ENCODE measurements at places on chromosomes 11 and 22. TPM values are rescaled to one million over a fixed set of nuclear protein-coding genes. Genes with fewer than 3 reads are reported as not detected.

GRCh38 chr11:13680501-13681264 lies 12.2 kb downstream of the FAR1 start:
- DNase-seq, result no peak

- no peak for DNase-seq
These were observed at the start of gene HORMAD2 for GRCh38 chr22:30079952-30080533. TSS of gene HORMAD2 (plus strand) at chr22:30080464. CDS start at chr22:30093953, 13,489 bp downstream.

GRCh38 chr22:37752189-37753087 lies 55.3 kb upstream of the GCAT start:
- DNase-seq, result no peak

GRCh38 chr11:31487848-31488247 lies 21.6 kb downstream of the IMMP1L start:
- peak; percentile 68 for DNase-seq

DNA sequence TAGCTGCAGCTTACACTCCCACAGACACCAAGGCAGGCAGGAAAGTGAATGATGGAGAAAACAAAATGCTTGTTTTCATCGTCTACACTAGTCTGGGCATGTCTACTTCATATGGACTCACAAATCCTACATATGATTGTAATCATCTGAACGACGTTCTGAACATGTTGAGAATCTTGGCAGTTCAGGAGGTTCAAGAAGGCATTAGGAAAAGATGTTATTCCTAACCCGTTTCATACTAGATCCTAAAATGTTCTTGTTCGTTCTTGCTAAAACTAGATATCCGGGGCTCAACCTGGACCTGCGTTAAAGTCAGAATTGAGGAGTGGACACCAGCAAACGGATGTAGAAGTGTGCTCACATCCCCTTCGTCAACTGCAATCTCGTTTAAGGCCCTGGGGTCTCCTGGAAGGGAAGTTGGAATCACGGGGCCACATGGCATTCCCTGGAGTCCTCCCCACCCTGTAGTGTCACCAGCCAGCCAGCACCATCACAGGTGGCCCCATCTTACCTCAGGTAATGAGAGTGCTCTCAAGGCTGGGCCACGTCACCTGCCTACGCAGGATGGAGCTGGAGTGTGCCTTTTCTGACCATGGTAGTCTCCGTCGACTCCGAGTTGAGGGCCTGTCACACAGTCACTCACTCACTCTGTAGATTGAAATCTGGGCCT lies 37.3 kb downstream of the C11orf58 start:
- no peak for DNase-seq

- no peak for DNase-seq
These were observed 65.6 kb downstream of the CECR2 start for GRCh38 chr22:17434856-17435255.

DNA sequence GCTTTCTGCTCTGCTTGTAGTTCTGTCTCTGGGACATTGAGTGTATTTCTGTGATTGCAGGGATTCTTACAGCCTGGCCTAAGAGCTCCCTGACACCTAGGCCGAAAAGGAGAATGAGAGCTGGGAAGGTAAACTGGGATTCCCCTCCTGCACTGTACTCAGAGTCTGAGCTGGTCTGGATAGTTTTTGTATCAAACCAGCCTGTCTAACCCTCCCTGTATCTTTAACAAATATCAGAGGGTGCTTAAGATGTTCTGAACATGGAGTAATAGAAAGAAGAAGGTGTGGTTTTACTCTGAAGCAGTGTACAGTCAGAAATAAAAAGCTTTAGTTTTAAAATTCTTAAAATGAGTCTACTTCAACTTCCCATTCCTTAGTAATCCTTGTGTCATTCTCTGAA lies 57.3 kb downstream of the AMOTL1 start:
- DNase-seq, result no peak

DNA sequence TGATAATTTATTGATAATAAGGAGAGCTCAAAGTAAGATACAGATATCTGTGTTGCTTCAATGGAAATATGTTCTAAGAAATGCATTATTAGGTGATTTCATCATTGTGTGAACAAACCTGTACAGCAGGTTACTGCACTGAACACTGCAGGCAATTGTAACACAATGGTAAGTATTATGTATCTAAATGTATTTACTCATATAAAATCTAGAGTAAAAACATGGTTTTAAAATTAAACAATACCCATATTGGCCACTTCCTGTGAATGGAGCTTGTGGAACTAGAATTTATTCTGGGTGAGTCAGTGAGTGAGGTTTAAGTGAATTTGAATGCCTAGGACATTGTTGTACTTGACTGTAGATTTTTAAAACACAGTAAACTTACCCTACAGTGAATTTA lies 722.9 kb upstream of the RAG2 start:
- DNase-seq, result no peak

- DNase-seq, result no peak
These were observed 38.3 kb downstream of the ZBTB16 start for GRCh38 chr11:114097832-114098231.

- DNase-seq, result no peak
These were observed 14.8 kb downstream of the KIAA0930 start for GRCh38 chr22:45225732-45226502.

DNA sequence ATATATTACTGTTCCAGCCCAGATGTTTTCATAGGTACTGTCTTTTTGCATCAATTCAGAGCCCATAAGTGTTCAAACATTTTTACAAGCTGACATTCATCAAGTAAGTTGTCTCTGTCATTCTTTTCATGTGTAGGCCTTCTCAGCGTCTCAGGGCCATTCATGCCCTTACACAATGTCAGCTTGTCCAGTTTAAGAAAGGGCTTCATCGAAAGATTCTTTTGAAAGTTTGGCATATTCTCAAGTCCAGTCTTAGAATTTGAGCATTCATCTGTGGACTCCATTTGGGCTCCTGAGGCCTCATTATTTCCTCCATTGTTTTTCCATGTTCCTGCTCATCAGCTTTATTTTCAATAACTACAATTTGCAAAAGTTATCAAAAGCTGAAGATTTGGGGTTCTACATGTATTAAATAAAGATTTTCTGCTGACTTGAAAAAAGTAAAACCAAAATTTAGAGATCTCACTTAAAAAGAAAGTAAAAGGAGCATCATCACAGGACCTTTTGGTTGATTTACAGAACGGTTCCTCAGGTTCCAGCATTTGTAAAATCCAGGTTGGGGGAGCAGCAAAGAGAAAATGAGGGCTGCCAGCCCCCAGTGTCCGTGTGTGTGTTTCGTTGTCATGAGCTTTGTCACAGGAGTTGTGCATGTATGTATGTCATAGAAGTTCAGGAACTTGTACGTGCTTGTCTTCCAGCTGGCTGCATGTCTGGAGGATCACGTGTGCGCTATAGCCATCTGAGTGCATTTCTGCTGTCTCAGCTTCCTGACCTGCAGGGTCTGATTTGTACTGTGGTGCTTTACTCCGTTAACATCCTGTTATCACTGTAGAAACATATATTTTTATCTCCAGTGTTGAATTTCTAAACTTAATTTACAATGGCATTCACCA lies 15.6 kb downstream of the MOV10L1 start:
- DNase-seq, result peak; percentile 80

GRCh38 chr22:17576470-17576869 lies 13.2 kb downstream of the SLC25A18 start:
- no peak for DNase-seq

- no peak for DNase-seq
These were observed 32.1 kb upstream of the ZBTB16 start for GRCh38 chr11:114027391-114027790.

- no peak for DNase-seq
These were observed 19.6 kb downstream of the KCTD21 start for GRCh38 chr11:78168539-78169477.

- no peak for DNase-seq
These were observed 1.8 kb upstream of the OR2D2 start for GRCh38 chr11:6894097-6894496.

DNA sequence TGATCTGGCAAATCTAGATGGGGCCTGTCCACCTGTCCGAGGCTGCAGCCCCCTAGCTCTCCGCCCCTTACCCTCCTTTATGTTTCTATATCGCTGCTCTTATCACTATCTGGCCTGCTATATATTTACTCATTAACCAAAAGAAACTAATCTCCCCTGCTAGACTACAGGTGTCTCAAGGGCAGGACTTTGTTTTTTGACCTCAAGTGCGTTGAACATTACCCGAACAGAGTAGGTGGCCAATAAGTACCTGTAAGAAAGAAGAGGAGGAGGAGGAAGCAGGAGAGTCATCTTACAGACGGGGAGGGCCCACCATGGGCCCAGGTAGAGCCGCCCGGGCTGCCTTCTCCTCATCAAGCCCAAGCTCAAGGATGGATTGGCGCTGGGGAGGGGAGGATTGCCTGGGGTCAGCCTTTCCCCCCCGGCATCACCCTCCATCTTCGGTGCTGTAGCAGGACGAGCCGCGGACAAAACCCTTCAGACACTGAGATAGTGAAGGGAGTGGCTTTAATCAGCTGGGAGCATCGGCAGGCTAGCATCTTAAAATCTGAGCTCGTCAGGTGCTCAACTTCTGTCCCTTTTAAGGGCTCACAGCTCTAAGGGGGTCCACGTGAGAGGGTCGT lies 1.2 kb upstream of the P2RY6 start:
- no peak for DNase-seq

- peak; percentile 88 for DNase-seq
These were observed 118.2 kb upstream of the CRYBB3 start for GRCh38 chr22:25081409-25081824.

- DNase-seq, result no peak
These were observed 23.7 kb upstream of the CXCR5 start for GRCh38 chr11:118859973-118860372.

GRCh38 chr11:9524001-9524400 lies 49.5 kb upstream of the WEE1 start:
- no peak for DNase-seq

DNA sequence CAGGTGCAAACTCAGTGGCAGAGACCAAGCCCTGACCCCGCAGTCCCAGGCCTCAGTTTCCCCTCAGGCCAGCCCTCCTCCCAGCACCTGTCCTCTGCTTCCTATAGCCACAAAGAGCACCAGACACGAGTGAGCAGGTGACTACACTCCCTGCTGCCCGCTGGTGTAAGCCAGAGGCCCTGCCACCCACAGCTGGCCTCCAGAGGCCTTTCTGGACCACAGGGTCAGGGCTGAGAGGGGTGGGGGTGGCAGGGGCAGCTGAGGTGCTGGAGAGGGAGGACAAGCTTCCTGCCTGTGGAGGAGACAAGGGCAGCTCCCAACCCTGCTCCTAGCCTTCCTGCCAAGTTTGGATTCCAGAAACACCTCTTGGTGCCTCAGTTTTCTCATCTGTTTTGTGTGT lies 31.3 kb upstream of the WNT7B start:
- DNase-seq, result no peak

GRCh38 chr11:126597041-126597440 lies 241.6 kb downstream of the ST3GAL4 start:
- DNase-seq, result no peak

DNA sequence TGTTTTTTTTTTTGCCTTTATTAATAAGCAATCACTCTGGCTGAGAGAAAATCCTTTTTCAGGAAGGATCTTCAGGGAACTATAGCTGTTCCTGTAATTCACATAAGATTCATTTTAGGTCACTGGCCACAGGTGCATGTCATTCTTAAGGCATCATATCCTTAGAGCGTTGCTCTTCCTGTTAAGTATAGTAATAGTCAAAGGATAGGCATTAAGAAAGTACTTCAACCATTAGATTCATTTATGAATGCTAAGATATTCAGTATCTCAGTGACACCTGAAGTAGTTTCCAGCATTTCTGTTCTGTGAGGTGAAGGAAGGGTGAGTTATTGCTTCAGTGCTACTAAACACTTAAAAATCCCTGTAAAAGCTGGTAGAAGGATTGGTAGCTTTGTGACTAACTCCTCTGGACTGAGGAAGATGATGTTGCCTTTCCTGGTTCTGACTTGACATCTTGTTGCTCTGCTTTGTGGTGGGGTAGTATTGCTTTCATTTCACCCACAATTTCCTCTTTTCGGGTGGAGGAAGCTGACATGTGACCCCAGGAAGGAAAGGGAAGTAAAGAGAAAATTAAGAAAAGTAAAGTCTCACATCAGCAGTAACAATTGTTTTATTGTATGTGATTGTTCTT lies 34.7 kb downstream of the RNF169 start:
- DNase-seq, result peak; percentile 68

GRCh38 chr22:41508770-41509170 lies 35.5 kb downstream of the POLR3H start:
- no peak for DNase-seq

GRCh38 chr22:46007848-46008261 lies 30.9 kb upstream of the WNT7B start:
- DNase-seq, result no peak

GRCh38 chr11:84901991-84902390 lies 725.2 kb downstream of the DLG2 start:
- no peak for DNase-seq

The SPON1 gene
- 0.14 TPM for total RNA-seq

The ACRV1 gene
- not detected for total RNA-seq

The APOL1 gene
- total RNA-seq, result 37.3 TPM

The POTEH gene
- not detected for total RNA-seq

The TBX1 gene
- 0.09 TPM for total RNA-seq

The POU2AF3 gene
- 0.37 TPM for total RNA-seq

The IL10RA gene
- 86.6 TPM for total RNA-seq

The VPREB3 gene
- total RNA-seq, result not detected

The HSPB2 gene
- total RNA-seq, result not detected

The OR52I1 gene
- not detected for total RNA-seq

The HEPHL1 gene
- total RNA-seq, result not detected
